Natural killer cell treated with Interleukin-12 subunit alpha and Interleukin-12 subunit beta and Interleukin-15 and Interleukin-18, amount 100 ng/mL, for 72 hours (primary cell): ENCODE measurements at places on chromosomes 12 and 14.

GRCh38 chr12:39272871-39273655, 169.9 kb downstream of the KIF21A start:
- no peaks in the 10 kb centered on the region for H3K36me3 ChIP-seq
- no peak overlapping the region for H3K4me3 ChIP-seq
- DNase-seq = no peak
- H3K4me1 ChIP-seq = no peaks in the 10 kb centered on the region
- H3K27me3 ChIP-seq = peaks cover 13% of the 10 kb centered on the region

DNA sequence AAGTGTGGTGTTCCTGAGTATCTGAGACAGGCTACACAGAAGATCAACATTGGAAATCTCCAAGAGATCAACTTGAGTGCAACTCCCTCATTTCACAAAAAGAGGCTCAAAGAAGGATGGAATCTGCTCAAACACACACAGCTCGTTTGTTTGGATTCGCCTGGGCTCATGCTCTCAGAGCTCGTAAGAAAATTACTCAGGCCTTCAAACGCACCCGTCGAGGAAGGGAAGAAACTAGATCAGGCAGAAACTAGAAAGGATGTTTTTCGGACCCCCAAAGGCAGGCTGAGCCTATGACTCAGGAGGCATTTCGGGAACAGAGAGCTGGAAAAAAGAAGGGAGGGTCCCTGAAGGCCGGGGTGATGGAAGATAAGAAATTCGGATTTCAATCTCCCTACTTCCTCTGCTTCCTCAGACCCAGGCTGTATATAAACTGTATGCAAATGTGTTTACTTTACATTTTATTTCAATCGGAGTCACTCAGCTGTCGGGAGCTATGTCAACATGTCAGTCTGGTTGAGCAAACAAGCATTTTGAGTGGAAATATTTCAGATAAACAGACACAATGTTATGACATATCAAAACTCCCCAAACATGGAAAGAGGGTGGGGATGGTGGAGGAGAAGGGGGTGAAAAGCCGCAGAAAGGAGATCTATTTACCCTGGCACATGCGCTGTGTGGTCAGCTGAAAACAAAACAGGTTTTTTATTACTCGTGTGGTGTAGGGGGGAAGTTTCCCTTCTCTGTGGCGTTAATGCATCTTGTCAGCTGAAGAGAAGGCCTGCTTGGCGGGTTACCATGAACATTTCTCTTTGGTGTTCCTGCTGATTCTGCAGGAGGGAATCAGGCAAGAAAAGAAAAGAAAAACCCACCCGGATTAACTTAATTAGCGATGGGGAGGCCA, 129.1 kb upstream of the TBX3 start:
- H3K4me1 ChIP-seq = no peaks in the 10 kb centered on the region
- DNase-seq = no peak
- no peak overlapping the region for H3K4me3 ChIP-seq
- H3K27ac ChIP-seq = no peak overlapping the region

GRCh38 chr14:89787525-89787924, 167.0 kb downstream of the EFCAB11 start:
- no peaks in the 10 kb centered on the region for H3K36me3 ChIP-seq
- no peaks in the 10 kb centered on the region for H3K4me1 ChIP-seq
- no peaks in the 10 kb centered on the region for H3K27me3 ChIP-seq
- no peak overlapping the region for H3K4me3 ChIP-seq
- H3K27ac ChIP-seq = no peak overlapping the region

GRCh38 chr12:69039911-69040310, 106.9 kb upstream of the CPM start:
- H3K36me3 ChIP-seq = no peaks in the 10 kb centered on the region
- no peaks in the 10 kb centered on the region for H3K4me1 ChIP-seq
- no peak overlapping the region for H3K4me3 ChIP-seq
- no peak overlapping the region for H3K27ac ChIP-seq
- H3K27me3 ChIP-seq = peaks cover 9% of the 10 kb centered on the region
- DNase-seq = no peak

GRCh38 chr12:44015333-44015941, 179.6 kb downstream of the TMEM117 start:
- no peak overlapping the region for H3K4me3 ChIP-seq
- H3K27me3 ChIP-seq = no peaks in the 10 kb centered on the region
- DNase-seq = no peak
- no peak overlapping the region for H3K27ac ChIP-seq
- no peaks in the 10 kb centered on the region for H3K4me1 ChIP-seq

DNA sequence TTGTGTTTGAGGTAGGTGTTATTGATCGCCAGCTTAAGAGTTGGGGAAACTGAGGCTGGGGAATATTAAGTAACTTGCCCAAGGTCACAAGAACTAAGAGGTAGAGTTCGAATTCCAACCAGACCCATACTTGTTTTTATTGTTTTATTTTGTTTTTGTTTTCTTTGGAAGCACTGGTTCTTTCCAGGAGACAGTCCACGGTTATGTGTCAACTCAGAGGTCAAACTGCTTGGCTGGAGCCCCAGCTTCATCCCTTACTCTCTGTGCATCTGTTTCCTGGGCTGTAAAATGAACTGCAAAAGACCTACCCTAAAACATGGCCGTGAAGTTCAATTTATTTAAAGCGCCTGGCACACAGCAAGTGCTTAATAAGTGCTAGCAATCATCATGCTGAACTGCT, 74.4 kb upstream of the MAP1LC3B2 start:
- no peak overlapping the region for H3K4me3 ChIP-seq
- DNase-seq = no peak
- H3K36me3 ChIP-seq = no peaks in the 10 kb centered on the region
- peaks cover 17% of the 10 kb centered on the region for H3K27me3 ChIP-seq
- no peak overlapping the region for H3K27ac ChIP-seq
- no peaks in the 10 kb centered on the region for H3K4me1 ChIP-seq

GRCh38 chr12:94070520-94070919, 77.9 kb upstream of the PLXNC1 start:
- no peak overlapping the region for H3K4me3 ChIP-seq
- H3K36me3 ChIP-seq = peaks cover 4% of the 10 kb centered on the region
- H3K27me3 ChIP-seq = peaks cover 22% of the 10 kb centered on the region
- H3K27ac ChIP-seq = no peak overlapping the region

DNA sequence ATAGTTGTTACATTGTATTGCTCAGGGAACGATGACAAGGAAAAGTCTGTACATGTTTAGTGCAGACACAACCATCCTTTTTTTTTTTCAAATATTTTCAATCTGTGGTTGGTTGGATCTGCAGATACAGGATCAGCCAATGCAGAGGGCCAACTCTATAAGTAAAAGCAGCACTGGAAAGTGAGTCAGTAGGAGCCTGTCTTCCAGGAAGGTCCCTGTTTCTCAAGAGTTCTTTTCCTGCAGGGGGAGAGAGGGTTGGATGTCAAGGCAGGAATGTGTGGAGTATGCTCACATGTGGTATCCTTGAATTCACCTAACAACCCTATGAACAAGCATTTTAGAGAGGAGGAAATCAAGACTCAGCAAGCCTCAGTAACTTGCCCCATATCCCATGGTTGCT, 409.1 kb downstream of the NPAS3 start:
- peaks cover 3% of the 10 kb centered on the region for H3K36me3 ChIP-seq
- H3K4me3 ChIP-seq = no peak overlapping the region
- no peak for DNase-seq
- H3K27ac ChIP-seq = no peak overlapping the region
- no peaks in the 10 kb centered on the region for H3K4me1 ChIP-seq
- H3K27me3 ChIP-seq = no peaks in the 10 kb centered on the region

- H3K4me3 ChIP-seq = no peak overlapping the region
- H3K36me3 ChIP-seq = peaks cover 6% of the 10 kb centered on the region
- peaks cover 9% of the 10 kb centered on the region for H3K4me1 ChIP-seq
- H3K27me3 ChIP-seq = no peaks in the 10 kb centered on the region
- no peak overlapping the region for H3K27ac ChIP-seq
Measured at GRCh38 chr14:63952053-63952932, 99.5 kb downstream of the SYNE2 start.

GRCh38 chr12:50556273-50556672, 51.5 kb downstream of the DIP2B start:
- no peak for DNase-seq
- peak overlapping the region; percentile 36 for H3K27ac ChIP-seq
- H3K36me3 ChIP-seq = no peaks in the 10 kb centered on the region
- no peak overlapping the region for H3K4me3 ChIP-seq
- no peaks in the 10 kb centered on the region for H3K27me3 ChIP-seq

DNA sequence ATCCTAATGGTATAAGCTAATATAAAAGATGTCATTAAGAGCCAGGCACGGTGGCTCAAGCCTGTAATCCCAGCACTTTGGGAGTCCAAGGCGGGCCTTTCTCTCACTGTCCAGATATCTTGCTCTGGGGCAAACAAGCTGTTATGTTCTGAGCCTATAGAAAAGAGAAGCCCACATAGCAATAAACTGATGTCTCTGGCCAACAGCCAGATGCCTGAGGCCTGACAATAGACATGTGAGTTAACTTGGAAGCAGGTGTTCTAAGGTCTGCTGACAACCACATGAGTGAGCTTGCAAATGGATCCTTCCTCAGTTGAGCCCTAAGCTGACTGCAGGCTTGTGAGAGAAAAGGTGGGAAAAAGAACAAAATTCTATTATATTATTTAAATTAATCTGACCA, 25.0 kb downstream of the YAF2 start:
- H3K27me3 ChIP-seq = no peaks in the 10 kb centered on the region
- H3K4me1 ChIP-seq = peaks cover 18% of the 10 kb centered on the region
- no peaks in the 10 kb centered on the region for H3K36me3 ChIP-seq
- no peak overlapping the region for H3K4me3 ChIP-seq
- no peak overlapping the region for H3K27ac ChIP-seq

DNA sequence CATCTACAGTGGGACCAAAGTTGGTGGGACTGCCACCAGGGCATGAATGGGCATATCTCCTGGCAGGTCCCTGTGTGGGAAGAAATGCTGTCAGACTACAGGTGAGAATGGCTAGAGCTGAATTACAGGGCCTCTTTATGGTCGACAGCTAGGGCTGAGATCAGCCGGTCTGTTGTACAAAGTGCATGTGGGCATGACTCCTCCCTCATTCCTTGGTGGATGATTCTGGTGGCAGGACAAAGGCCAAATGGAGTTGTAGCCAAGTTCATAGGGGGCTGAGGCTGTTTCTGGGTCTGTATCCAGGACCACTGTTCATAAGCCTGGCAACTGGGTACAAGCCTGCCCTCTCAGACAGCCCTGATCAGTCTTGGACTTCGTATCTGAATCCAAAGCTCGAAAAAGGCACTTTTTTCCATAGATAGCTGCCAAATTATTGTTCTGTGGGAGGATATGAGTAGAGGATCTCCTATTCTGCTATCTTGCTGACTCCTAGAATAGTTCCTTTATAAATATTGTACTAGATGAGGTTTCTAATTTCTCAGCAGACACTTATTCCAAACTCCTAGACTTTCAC, 460.8 kb downstream of the TMEM117 start:
- DNase-seq = no peak
- no peaks in the 10 kb centered on the region for H3K4me1 ChIP-seq
- no peaks in the 10 kb centered on the region for H3K27me3 ChIP-seq
- H3K36me3 ChIP-seq = peaks cover 7% of the 10 kb centered on the region

DNA sequence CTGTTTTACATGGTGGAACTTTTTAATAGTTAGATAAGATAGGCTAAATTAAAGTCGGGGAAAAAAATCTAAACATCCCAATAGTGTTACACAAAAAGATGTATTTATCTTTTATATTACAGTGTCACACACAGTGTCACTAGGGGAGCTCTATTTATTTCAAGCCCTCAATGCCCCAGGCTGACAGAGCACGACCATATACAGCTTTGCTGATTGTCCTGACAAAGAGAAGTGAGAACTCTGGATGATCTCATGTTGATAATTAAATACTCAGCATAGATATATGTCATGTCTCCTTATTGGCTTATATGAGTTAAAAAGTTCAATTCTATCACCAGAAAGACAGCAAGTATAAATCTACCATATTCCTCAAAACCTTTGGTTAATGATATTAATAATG, 594.3 kb downstream of the LRFN5 start:
- no peaks in the 10 kb centered on the region for H3K4me1 ChIP-seq
- H3K27me3 ChIP-seq = no peaks in the 10 kb centered on the region
- no peak overlapping the region for H3K4me3 ChIP-seq
- no peak for DNase-seq
- no peak overlapping the region for H3K27ac ChIP-seq
- H3K36me3 ChIP-seq = no peaks in the 10 kb centered on the region

GRCh38 chr14:61891810-61892209, 129.6 kb downstream of the SNAPC1 start:
- DNase-seq = no peak
- no peak overlapping the region for H3K4me3 ChIP-seq
- no peak overlapping the region for H3K27ac ChIP-seq
- H3K27me3 ChIP-seq = no peaks in the 10 kb centered on the region
- H3K36me3 ChIP-seq = no peaks in the 10 kb centered on the region

DNA sequence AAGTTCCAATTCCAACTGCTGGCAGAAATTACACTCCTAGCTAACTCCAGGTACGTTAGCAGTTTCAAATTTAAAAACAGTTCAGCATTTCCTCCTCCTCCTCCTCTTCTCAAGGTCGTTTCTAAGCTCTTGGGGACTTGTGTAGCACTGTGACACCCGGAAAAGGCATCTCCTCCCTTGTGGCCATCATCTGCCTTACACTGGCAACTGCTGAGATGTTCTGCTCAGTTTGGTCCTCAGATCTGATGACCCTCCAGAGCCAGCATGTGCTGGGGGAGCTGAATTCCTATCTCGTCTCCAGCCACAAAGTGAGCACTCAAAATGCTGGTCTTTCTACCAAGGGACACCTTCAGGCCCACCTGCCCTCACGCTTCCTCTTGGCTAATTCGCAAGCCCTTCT, 43.5 kb upstream of the CDKN3 start:
- no peaks in the 10 kb centered on the region for H3K36me3 ChIP-seq

- no peaks in the 10 kb centered on the region for H3K36me3 ChIP-seq
- no peak overlapping the region for H3K4me3 ChIP-seq
- no peaks in the 10 kb centered on the region for H3K4me1 ChIP-seq
Measured at GRCh38 chr12:18868717-18869116, 130.8 kb downstream of the CAPZA3 start.

DNA sequence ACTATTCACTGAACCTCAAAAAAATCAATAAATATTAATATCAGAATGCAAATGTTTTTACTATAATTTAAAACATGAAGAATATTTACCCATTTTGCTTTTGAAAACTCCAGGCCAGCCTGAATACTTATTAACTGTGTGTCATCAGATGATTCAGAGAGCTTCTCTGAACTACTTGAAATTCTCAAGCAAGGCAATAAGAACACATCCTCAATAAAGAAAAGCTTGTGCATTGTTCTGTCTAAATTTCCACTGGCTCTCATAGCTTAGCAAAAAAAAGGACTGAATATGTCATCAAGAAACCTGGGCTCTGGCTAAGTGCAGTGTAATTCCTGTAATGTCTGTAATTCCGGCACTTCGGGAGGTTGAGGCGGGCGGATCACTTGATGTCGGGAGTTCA, 194.1 kb downstream of the BTG1 start:
- no peaks in the 10 kb centered on the region for H3K27me3 ChIP-seq
- no peak overlapping the region for H3K27ac ChIP-seq
- no peak for DNase-seq
- H3K4me3 ChIP-seq = no peak overlapping the region
- H3K36me3 ChIP-seq = no peaks in the 10 kb centered on the region
- no peaks in the 10 kb centered on the region for H3K4me1 ChIP-seq

- peaks cover 7% of the 10 kb centered on the region for H3K36me3 ChIP-seq
- DNase-seq = no peak
- no peak overlapping the region for H3K4me3 ChIP-seq
- H3K4me1 ChIP-seq = no peaks in the 10 kb centered on the region
- no peak overlapping the region for H3K27ac ChIP-seq
Measured at GRCh38 chr12:88185988-88186387, 43.9 kb downstream of the TMTC3 start.

GRCh38 chr12:1311145-1311544, 283.2 kb downstream of the FBXL14 start:
- no peak for DNase-seq
- H3K4me3 ChIP-seq = no peak overlapping the region
- no peak overlapping the region for H3K27ac ChIP-seq
- no peaks in the 10 kb centered on the region for H3K27me3 ChIP-seq

GRCh38 chr12:47020211-47020821, 59.1 kb upstream of the PCED1B start:
- no peaks in the 10 kb centered on the region for H3K4me1 ChIP-seq
- no peak overlapping the region for H3K27ac ChIP-seq
- no peaks in the 10 kb centered on the region for H3K36me3 ChIP-seq
- H3K4me3 ChIP-seq = no peak overlapping the region
- no peak for DNase-seq
- H3K27me3 ChIP-seq = peaks cover 45% of the 10 kb centered on the region
